CD4-positive, alpha-beta memory T cell (primary cell): ENCODE measurements at places on chromosomes 7 and 10. TPM values are rescaled to one million over a fixed set of nuclear protein-coding genes. Genes with fewer than 3 reads are reported as not detected.

- DNase-seq = no peak
Observed at GRCh38 chr10:33252324-33252723, 82.1 kb downstream of the NRP1 start.

- DNase-seq = no peak
Observed at GRCh38 chr7:70782796-70783195, 349.1 kb upstream of the GALNT17 start.

DNA sequence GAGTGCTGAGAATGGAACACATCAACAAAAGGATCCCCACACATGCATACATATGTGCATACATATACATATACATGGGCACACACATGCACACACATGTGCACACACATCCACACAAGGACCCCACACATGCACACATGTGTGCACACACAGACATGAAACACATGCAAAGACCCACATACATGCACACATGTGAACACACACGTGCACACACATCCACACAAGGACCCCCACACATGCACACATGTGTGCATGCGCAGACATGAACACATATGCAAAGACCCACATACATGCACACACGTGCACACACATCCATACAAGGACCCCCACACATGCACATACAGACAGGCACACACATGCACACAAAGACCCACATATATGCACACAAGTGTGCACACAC lies 104.4 kb upstream of the ADARB2 start:
- no peak for DNase-seq

The PSD gene
- total RNA-seq = 4.9 TPM

The VPS37D gene
- not detected for total RNA-seq

The GARIN1A gene
- total RNA-seq = 1.6 TPM

GRCh38 chr7:107441581-107442422 lies 28.1 kb upstream of the GPR22 start:
- no peak for DNase-seq

- no peak for DNase-seq
Observed at GRCh38 chr10:47156873-47157272, 143.1 kb upstream of the GDF10 start.

- DNase-seq = peak; percentile 74
Observed at GRCh38 chr10:29998142-29998808, 61.1 kb downstream of the JCAD start.

DNA sequence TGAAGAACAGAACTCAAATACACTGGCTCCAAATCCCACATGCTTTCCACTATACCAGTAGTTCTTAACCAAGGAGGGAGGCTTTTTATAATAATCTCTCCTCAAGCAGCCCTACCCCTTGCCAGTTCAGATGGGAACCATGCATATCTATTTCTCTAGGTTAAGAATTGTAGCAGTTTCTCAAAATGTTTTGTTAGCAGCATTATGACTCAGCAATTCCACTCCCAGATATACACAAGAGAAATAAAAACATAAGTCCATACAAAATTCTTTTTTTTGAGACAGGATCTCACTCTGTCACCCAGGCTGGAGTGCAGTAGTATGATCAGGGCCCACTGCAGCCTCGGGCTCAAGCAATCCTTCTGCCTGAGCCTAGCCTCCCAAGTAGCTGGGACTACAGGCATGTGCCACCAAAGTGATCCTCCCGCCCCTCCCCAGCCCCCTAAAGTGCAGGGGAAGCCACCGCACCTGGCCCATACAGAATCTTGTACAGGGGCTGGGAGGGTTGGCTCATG lies 18.1 kb downstream of the YWHAG start:
- no peak for DNase-seq

The LIPJ gene
- 0.19 TPM for total RNA-seq

GRCh38 chr7:92714280-92714679 lies 122.1 kb downstream of the CDK6 start:
- no peak for DNase-seq

DNA sequence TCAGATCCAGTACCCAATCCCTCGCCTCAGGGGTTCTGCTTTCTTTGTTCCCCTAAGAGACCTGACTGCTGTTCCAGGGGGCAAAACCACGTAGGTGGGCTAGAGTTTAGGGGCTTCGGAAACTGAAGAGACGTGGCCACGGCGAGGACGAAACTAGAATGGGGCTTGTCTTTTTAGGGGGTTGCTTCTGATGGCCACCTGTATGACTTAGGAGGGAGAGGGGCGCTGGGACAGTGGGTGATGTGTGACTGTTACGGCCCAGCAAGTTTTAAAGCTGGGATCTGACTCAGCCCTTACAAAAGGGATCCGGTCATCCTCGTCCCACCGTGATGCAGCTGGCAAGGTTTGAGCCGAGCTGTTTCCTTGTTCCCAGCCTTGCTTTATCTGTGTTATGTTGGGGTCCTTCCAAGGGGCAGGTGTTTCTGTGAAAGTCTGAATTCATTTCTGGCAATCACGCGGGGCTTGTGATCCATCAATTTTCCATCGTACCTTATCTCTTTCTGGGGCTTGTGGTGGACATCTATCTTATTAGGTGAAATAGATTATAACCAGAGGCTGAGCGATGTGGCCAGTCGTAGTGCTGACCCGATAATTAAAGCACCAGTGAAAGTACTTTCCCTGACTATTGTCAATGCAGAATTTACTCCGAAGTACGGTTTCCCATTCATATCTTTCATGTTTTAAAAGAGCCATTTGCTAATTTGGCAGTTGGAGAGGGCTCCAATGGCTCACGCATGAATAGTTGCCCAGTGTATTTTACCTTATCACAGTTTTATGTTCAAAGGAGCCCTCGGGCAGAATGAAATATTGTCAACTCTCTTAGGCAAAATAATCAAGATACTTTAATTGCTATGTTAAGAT lies 830 bp downstream of the MET start:
- no peak for DNase-seq

The FLNC gene
- total RNA-seq = not detected

GRCh38 chr7:71255537-71256178 lies 123.7 kb downstream of the GALNT17 start:
- no peak for DNase-seq

The RBM17 gene
- total RNA-seq = 125 TPM

DNA sequence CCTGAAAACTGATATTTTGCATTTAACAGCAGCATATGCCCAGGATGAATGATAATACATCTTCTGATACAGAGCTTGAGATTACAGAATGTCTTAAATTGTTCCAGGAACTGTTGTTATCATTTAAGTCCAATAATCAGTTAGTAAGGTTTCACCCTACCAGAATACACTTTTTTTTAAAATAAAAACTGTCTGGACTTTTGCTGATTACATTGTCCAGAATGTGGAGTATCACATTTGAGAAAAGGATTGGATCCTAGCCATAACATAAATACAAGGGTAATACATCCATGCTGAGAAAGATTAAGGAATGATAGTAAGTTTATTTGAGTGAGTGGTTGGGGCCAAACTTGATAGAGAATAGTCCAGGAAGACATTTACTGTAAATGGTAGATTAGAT lies 71.0 kb downstream of the SEPTIN7 start:
- DNase-seq = no peak

The GNG11 gene
- not detected for total RNA-seq

- DNase-seq = peak; percentile 52
Observed at GRCh38 chr7:39746103-39746819, 122.9 kb downstream of the RALA start.

The CLEC5A gene
- 0.94 TPM for total RNA-seq

DNA sequence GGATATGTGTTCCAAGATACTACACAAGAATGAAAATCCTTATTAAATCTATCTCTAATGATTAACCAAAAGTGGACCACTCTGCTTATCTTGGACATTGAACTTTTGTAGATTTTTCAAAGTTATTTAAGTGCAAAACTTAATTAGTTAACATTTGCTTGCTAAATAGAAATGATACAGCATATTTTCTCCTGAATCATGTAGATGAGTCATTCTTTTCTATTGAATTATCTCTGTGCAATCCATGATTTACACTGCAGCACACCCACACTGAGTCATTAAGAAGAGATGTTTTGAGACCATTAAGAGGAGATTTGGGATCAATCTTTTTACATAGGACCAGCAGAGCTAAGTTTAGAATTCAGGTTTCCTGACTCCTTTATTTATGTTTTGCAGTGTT lies 6.6 kb upstream of the ABCC2 start:
- no peak for DNase-seq

DNA sequence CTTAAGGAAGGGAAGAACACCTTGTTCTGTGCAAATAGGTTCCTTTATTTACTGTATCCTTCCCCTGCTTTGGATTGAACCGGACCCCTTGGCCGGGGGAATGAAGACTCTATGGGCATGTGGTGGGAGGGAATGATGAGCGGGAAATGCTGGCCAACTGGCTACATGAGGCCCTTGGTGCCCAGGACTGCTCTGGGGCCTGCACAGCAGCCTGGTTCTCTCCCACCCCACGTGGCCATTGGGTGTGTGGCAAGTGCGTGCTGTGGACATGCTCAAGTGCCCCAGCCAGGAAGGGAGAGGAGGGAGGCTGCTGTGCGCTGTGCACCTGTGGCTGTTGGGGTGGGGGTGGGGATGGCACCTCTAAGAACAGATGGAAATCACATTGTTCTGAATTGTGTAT lies 917.0 kb upstream of the GHITM start:
- DNase-seq = no peak

GRCh38 chr7:129741743-129742213 lies 130.3 kb downstream of the NRF1 start:
- no peak for DNase-seq

- no peak for DNase-seq
Observed at GRCh38 chr10:101451261-101451660, 97.3 kb downstream of the BTRC start.

The ACTR3C gene
- total RNA-seq = 13.0 TPM

- DNase-seq = no peak
Observed at GRCh38 chr10:25017154-25017590, 760 bp downstream of the THNSL1 start.

DNA sequence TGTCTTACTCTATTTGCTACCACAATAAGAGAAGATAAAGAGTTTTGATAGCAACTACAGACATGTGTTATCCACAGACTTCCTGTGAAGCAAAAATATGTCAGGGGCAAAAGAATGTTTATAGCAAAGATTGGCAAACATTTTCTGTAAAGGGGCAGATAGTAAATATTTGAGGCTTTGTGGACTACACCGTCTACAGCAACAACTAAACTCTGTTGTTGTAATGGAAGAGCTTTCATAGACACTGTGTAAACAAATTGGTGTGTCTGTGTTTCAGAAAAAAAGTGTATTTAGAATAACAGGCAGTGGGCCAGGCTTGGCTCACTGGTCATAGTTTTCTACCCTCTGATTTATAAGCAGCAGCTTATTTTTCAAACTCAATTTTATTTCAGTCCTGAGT lies 521.4 kb downstream of the ANKRD7 start:
- DNase-seq = no peak

DNA sequence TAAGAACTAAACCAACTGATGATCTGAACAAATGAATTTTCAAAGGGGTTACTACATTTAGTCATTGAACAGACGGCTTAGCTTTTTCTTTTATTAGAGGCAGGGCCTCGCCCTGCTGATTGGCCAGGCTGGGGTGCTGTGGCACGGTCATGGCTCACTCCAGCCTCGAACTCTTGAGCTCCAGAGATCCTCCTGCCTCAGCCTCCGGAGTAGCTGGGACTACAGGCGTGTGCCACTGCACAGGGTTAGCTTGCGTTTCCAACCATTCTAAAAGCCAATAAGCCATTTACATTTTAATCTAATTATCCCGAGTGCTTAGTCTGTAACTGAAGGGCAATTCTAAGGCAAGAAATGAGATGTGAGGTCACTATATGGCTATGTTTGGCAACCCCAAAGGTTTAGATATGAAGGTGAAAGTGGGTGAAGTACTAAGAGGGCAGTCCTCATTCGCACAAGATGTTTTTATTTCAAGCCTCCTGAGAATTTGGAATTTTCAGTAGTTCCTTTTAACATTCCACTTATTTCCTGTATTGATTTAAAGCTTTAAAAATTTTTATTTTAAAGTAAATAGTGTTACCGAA lies 1.6 kb upstream of the CDK13 start:
- no peak for DNase-seq

GRCh38 chr10:22381262-22381661 lies 36.0 kb downstream of the SPAG6 start:
- DNase-seq = no peak

- DNase-seq = no peak
Observed at GRCh38 chr10:117204316-117204715, 7.0 kb downstream of the KCNK18 start.

- no peak for DNase-seq
Observed at GRCh38 chr7:18210377-18210776, 182.7 kb upstream of the PRPS1L1 start.

DNA sequence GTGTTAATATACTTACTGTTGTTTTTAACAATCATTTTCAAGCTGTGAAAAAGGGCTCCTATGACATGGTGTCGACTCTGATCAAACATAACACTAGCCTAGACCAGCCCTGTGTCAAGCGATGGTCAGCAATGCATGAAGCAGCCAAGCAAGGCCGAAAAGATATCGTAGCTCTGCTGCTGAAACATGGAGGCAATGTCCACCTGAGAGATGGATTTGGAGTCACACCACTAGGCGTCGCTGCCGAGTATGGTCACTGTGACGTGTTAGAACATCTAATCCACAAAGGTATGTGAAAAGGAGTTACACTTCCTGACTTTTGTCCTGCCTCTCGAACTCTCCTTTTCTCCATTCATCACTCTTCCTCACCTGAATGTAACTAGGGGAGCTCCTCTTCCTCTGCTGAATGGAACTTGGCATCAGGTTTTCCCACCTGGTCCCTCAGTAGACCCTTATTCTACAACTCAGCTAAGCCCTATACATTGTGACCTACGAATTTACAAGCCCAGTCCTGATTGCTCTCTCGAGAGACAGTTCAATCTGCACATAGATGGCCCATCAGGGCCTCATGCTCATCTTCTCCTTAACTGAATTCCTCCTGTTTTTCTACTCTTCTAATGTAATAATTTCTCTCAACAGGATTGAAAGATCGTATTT lies 23.0 kb downstream of the ASB15 start:
- DNase-seq = peak; percentile 39

DNA sequence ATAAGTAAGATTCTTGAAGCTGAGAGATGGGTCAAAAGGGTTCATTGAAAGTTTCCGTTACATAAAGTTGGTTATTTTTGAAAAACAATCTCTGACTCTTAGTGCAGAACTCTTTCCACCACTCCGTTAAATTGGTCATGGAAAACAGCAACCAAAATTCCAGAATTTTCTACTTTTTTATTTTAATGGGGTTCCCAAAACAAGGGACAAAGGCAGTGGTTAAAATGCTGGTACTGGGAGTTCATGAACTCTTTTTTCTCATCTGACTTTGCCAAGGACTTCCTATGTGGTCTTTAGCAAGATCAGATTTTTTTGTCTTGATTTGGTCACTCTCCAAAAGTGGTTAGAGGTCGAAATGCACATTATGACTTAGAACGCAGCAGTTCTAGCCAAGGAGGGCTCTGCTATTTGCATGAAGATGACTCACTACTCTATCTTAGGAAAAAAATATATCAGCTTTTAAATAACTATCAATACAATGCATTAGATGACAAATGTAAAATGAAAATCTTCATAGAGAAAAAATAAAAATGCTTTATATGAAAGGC lies 145.7 kb downstream of the REEP3 start:
- DNase-seq = no peak

- no peak for DNase-seq
Observed at GRCh38 chr7:38142736-38143135, 35.3 kb upstream of the STARD3NL start.

DNA sequence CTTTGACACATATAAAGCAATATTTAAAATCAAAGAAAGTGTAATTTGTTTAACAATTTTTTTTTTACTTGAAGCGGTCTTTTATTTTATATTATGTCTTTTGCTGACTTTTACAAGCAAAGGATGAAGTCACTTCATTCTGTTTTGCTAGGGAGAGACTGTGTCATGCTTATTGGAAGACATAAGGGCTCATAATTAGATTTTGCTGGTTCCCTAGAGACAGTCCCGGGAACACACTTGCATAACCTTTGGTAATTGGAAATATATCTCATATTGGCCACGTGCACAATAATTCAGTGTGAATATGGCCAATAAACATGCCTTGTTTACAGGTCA lies 448 bp upstream of the NET1 start:
- no peak for DNase-seq
